ENCODE measurements at places on chromosomes 12 and 14.

- no peak for DNase-seq
Measured at GRCh38 chr14:66074537-66074936, 411.6 kb upstream of the CCDC196 start.

GRCh38 chr12:77042833-77043232 is 22.5 kb downstream of the E2F7 start:
- no peak for DNase-seq

DNA sequence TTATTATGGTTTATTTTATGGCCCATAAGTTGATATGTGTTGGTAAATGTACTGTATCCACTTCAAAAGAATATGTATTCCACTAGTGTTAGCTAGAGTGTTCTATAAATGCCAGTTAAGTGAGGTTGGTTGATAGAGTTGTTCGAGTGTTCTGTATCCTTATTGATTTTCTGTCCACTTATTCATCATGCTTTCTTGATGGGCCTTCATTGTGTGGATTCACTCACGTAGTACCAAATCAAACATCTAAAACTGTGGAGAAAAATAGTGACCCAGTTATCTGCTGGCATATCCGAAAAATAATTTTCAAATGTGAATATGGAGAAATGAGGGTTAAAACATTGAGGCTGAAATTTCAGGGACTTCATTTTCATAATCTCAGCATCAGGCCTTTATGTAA is 230.4 kb downstream of the TRHDE start:
- DNase-seq: no peak

DNA sequence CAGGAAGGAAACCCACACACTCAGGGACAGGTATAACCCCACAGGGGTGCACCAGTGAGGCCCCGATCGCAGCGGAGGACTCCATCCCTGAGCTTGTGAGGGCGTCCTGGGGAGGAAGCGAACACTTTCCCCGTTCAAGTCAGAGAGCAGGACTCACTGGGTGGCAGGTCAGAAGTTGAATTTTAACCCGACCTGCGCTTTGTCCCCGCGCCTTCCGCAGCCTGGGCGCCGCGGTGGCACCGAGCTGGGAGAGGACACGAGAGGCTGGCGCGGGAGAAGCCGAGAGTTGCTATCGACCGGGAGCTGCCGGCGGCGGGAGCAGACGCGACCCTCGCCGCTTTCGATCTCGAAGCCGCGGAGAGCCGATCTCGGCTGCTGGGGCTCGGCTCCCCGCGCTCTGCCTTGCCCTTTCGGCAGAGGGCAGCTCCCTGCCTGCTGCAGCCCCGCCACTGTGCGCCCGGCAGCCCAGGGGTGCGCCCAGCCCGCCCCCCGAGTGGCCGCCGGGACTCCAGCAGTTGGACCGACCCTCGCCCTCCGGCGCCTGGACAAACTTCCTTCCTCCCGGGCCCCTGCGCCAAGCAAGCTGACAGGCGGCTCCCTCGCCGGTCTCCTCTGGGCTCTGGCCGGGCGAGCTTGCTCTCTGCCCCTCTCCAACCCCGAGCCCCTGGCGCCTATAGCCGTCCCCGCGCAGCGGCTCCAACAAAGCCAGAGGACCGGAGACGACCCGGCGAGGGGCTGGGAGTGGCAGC is 918 bp downstream of the LIN7A start:
- DNase-seq: peak; percentile 49

DNA sequence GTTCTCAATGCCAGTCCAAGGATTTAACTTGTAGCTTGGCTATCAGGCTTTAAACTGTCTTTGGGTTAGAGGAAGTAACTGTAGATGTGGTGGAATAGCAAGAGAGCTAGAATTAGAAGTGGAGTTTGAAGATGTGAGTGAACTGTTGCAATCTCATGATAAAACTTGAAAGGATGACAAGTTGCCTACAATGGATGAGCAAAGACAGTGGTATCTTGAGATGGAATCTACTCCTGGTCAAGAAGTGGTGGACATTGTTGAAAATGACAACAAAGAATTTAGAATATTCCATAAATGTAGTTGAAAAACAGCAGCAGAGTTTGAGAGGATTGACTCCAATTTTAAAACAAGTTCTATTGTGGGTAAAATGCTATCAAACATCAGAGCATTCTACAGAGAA is 199.0 kb downstream of the DUSP6 start:
- DNase-seq: no peak

- no peak for DNase-seq
Measured at GRCh38 chr12:48556631-48557030, 13.2 kb downstream of the LALBA start.

- no peak for DNase-seq
Measured at GRCh38 chr14:101075025-101075800, 171.7 kb upstream of the RTL1 start.

GRCh38 chr12:97275728-97276590 is 186.6 kb upstream of the RMST start:
- peak; percentile 23 for DNase-seq

- DNase-seq: no peak
Measured at GRCh38 chr12:6033546-6033945, 88.5 kb upstream of the ANO2 start.

DNA sequence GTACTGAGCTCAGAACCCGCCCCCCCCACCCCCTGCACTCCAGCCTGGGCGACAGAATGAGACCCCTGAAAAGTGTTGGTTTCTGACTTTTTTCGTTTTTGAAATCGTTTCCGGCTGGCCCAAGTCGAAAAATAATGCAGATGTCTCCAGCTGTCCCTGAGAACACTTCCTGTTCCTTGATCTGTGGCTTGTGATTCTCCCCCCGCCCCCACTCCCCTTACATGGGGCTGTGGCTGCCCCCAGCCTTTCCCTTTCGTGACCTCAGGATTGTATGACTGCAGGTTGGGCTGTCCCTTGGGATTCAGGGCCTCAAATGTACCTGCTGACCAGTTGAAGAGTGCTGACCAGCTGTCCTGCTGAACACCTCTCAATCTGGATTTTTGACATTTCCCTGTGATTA is 34.1 kb downstream of the NOC4L start:
- DNase-seq: no peak

- DNase-seq: no peak
Measured at GRCh38 chr12:690466-690865, 27.2 kb upstream of the NINJ2 start.

GRCh38 chr12:108668542-108668941 is 34.8 kb upstream of the SELPLG start:
- no peak for DNase-seq

- no peak for DNase-seq
Measured at GRCh38 chr12:67601126-67601525, 47.4 kb upstream of the DYRK2 start.

GRCh38 chr12:51815571-51815970 is 32.9 kb downstream of the FIGNL2 start:
- no peak for DNase-seq

GRCh38 chr12:91931111-91931510 is 214.5 kb downstream of the BTG1 start:
- no peak for DNase-seq

GRCh38 chr14:73787486-73788316 is 63.9 kb upstream of the PTGR2 start:
- DNase-seq: no peak

DNA sequence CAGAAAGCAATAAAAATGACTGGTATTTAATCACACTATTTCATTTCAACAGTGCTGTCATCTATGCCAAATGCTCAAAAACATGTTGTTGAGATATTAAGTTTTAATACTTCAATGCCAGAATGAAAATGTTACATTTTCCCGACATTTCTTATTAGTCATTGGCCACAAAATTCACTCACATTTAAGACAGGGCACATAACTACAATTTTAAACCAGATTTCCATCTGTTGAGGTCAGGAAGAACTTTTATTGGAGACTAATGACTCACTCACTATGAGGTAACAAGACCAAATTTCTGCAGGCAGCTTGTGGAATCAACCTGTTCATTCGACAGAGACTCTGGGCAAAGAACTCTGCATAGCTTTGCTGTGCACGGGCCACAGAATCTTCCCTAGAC is 36.8 kb downstream of the PPTC7 start:
- no peak for DNase-seq

DNA sequence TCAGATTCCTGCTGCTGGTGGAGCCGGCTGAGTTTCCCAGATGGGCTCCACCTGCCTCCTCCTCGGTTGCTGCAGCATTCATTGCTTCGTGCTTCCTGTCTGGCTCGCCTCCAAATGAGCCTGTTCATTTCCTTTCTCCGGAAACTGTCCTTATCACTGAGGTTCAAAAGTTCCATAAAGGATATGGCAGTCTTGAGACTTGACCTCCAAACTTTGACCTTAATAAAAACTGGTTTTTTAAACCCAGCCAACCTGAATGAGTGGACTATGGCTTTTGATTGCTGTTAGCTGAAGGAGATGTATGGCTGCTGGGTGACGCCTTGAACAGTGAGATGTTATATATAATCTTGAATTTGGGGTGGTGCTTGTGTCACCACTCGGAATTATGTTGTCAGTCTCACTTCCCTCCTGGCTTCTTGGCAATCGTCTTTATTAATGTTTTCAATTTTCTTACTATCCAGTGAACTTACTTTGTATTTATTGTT is 62.7 kb downstream of the RASSF3 start:
- DNase-seq: no peak

DNA sequence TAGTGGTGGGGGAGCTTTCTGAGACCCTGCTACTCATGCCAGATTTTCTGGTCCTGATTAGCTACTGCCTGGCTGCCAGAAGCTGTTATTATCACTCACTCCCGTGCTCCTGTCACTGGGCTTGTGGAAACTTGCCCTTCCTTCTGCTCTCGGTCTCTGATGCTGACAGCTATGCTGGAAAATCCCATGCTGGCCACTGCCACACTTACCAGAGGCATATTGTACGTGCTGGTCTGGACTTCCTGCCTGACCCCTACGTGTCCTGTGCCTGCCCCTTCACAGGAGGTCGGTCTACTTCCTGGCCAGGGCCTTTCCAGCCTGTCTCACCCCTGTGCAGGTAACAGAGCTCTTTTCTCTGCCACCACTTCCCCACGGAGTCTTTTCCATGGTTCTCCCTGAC is 149.4 kb upstream of the PLEKHG7 start:
- no peak for DNase-seq

- no peak for DNase-seq
Measured at GRCh38 chr14:36020120-36021029, 156.1 kb downstream of the PTCSC3 start.

GRCh38 chr12:27549236-27549800 is 25.3 kb downstream of the PPFIBP1 start:
- DNase-seq: no peak

DNA sequence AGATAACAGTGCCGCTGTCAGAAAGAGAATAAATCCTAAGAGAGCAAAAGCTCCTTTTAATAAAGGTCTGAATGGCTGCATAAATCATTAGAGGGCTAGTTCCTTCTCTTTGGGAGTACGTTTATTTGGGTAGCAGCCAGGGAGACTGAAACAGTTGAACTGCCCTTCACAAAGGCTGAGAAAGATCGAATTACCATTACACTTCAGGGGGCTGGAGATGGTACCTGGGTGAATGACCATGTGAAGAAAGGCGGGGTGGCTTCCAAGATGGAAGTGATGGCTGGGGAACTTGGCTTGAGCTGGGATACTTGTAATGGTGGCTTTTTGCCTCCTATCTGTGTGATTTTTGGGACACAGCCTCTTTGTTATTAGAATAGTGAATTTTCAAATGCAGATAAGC is 1.7 kb upstream of the FGD4 start:
- no peak for DNase-seq

- DNase-seq: no peak
Measured at GRCh38 chr14:93709249-93709648, 79.0 kb downstream of the PRIMA1 start.

DNA sequence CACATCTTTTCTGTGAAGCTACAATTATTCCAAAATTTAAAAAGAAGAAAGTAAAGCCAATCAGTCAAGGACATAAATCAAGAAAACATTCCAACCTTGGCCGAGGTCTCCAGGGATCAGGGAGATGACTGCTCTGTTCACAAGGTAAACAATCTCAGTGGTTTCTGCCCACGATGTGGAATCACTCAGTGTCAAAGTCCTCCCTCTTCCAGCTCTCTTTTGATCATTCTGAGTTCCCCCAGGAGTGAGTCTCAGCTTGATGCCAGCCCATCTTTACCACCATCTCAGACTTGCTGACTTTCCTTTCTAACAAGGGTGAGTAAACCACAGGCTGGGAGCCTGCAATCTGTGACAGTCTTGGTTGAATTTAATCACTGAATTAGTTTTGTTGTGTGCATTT is 4.8 kb upstream of the SERPINA9 start:
- DNase-seq: no peak

- DNase-seq: no peak
Measured at GRCh38 chr14:56417173-56417572, 162.4 kb upstream of the TMEM260 start.

DNA sequence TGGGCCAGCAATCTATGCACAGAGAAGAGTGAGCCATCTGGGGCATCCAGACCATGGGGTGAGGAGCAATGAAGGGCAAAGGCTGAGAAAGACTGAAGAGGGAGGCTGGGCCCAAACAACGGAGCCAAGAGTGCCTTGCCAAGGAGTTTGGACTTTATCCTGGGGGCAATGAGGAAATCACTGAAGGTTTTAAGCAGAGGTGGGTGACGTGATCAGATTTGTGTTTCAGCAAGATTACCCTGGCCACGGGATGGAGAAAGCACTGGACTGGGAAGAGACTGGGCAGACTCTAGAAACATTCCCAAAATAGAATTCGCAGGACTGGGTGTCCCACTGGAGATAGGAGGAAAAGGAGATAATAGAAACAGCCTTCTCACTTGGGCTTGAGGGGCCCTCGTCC is 65.3 kb downstream of the DPF3 start:
- no peak for DNase-seq

GRCh38 chr12:124053851-124054250 is 80.8 kb downstream of the ZNF664 start:
- DNase-seq: peak; percentile 41

- DNase-seq: no peak
Measured at GRCh38 chr14:90361865-90362557, 30.3 kb upstream of the NRDE2 start.

- DNase-seq: no peak
Measured at GRCh38 chr14:43792980-43793379, 714.1 kb downstream of the FSCB start.

- no peak for DNase-seq
Measured at GRCh38 chr12:53538209-53538689, 31.0 kb upstream of the NPFF start.

DNA sequence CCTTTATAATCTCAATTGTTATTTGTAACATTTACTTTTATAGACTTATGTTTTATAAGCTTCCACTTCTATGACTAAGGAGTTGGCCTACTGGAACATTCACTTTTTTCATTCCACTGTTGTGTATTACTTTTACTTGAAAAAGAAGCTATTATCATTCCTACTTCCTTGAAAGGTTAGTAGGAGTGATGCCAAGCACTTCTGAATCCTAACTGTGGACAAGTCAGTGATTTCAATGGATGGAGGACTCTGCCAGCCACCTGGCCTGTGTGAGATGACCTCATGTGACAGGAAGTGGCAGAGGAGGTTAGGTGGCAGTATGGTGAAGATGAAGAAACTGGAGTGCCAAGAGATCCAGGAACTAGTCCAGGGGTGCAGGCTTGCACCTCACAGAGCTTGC is 46.0 kb downstream of the TECPR2 start:
- no peak for DNase-seq

GRCh38 chr12:51832354-51833107 is 16.0 kb downstream of the FIGNL2 start:
- DNase-seq: no peak

Data from neural crest cell (in vitro differentiated cells).